ENCODE measurements at places on chromosomes 1 and 21.
A peak's percentile ranks its signal among the peaks of the same experiment; 100 is the strongest.

DNA sequence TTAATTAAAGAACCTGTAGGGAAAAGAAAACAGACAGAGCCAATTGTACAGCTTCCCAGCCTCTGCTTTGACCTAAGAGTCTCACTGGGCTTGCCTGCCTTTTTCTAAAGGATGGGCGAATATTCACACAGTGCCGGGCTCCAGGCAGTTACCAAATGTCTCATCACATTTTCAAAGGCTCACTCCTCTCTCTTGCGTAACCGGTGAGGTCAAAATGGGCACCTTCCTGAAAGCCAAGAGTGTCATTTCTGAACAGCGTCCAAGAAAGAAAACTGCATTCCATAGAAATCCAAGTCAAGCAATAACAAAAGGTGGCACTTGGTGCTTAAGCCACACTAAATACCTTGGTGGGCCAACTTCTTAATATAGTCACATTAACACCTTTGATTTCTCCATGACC, 710 bp upstream of the PALMD start:
- DNase-seq, result no peak

- peak; percentile 50 for DNase-seq
These were observed at the start of gene PATJ for GRCh38 chr1:61741711-61742619. PATJ (plus strand) TSS chr1:61742480; CDS start chr1:61762893, 20,413 bp downstream.

DNA sequence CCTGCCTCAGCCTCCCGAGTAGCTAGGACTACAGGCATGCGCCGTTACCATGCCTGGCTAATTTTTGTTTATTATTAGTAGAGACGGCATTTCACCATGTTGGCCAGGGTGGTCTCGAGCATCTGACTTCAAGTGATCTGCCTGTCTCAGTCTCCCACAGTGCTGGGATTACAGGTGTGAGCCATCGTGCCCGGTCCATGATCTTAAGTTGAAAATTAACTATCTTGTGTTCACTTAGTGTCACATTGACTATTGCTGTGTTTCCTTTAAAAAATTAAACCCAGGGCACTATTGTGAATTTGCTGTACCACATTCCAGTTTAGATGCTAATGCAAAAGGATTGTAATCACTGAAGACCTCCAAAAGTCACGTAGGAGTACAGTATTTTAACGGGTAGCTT, 14.1 kb downstream of the CMPK1 start:
- no peak for DNase-seq

DNA sequence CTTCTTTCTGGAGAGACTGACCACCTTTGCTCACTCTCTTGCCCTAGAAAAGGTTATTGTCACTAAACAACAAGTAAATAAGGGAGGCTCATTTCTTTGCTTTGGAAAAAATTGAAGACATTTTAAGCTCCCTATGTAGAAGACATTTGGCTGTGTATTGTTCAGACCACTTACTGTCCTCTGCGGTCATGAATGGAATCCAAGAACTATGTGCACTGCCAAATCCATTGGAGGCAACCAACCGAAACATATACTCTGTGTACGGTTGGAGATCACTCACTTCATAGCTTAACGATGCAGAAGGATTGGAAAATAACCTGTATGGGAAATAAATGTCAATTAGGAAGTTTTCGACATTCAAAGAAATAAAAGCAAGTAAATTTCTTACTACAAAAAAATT, 332.8 kb downstream of the KCTD3 start:
- no peak for DNase-seq

- no peak for DNase-seq
These were observed 17.9 kb downstream of the STK40 start for GRCh38 chr1:36367798-36368197.

DNA sequence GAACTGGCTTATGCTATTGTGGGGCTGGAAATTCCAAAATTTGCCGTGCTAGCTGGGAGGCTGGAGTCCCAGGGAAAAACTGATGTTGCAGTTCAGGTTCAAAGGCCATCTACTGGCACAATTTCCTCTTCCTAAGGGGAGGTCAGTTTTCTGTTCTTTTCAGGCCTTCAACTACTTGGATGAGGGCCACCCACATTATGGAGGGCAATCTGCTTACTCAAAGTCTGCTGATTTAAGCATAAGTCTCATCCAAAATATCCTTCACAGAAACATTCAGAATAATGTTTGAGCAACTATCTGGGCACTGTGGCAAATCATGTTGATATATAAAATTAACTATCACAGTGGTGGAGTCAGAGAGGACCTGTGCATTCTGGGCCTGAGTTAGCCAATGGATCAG, 21.2 kb upstream of the PTGFR start:
- no peak for DNase-seq

GRCh38 chr1:72780212-72780611, 497.9 kb upstream of the NEGR1 start:
- DNase-seq, result no peak

- peak; percentile 85 for DNase-seq
These were observed at the start of the genes HSF2BP and RRP1B for GRCh38 chr21:43659136-43660000. HSF2BP (minus strand) TSS chr21:43659488; CDS start chr21:43658096, 1,392 bp downstream. RRP1B (plus strand) TSS chr21:43659560; CDS start chr21:43659665, 105 bp downstream.

GRCh38 chr1:85839459-85839858, 131.2 kb upstream of the ZNHIT6 start:
- DNase-seq, result no peak

- DNase-seq, result no peak
These were observed 33.0 kb downstream of the PTPN14 start for GRCh38 chr1:214518361-214518760.

DNA sequence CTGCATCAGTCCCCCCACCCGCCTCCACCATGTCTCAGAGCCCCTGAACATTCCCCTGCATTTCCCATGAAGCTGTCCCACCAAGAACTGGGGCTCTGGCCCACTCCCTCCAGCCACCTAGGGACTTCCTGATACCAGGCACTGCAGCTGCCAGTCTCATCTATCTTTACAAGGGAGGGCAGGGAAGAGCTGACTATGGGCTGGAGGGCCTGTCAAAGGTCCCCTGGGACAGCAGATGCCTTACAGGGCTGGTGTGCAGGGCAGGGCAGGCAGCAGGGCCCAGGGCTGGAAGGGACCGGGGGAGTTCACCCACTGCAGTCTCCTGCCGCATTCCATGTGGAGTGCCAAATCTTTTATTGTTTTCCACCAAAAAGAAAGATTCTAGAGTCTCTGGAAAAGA, 17.6 kb downstream of the SHISA4 start:
- no peak for DNase-seq

DNA sequence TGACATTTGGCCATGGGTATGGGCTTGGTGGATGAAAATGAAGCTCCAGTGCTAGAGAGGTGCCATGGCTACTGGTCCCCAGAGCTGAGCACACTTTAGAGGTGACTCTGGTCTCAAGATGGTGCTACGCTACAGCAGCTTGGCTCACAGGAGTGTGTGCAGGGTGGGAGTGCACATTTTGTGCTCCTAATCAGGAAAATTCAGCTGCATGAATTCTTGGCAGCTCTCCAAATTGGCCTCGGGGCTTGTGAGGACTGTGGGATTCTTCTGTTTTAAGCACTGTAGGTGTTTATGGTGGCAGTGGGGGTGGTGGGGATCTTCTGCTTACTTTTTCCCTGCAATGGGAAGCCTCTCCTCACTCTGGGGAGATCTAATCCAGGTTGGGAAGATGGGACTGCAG, 17.3 kb upstream of the TIPRL start:
- no peak for DNase-seq

- DNase-seq, result peak; percentile 34
These were observed 2.5 kb downstream of the PRDX6 start for GRCh38 chr1:173479649-173480048.

GRCh38 chr1:21323091-21323490, 32.8 kb upstream of the ECE1 start:
- DNase-seq, result no peak

DNA sequence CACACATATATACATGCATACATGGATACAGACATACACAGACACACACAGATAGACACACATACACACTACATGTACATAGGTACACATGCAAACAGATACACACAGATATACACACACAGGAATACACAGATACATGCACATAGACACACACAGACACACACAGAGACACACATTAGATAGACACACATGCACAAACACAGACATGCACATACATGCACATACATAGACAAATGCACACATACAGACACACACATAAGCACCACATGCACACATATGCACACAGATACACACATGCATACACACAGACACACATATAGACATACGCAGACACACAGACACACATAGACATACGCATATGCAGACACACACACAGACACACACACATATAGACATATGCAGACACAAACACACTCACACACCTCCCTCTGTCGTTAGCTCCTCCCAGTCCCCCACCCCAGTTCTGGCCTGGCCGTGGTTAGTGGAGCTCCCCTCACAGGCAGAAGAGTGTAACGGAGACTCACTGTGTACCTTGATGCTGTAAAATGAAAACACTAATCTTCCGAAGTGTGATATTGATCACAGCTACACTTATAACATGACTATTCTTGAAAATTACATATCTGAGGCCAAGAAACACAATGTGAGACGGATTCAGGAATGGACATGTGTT, 7.6 kb downstream of the UBASH3A start:
- no peak for DNase-seq

GRCh38 chr1:14921057-14921456, 232.5 kb upstream of the TMEM51 start:
- DNase-seq, result no peak

GRCh38 chr1:60227601-60228000, 154.0 kb upstream of the C1orf87 start:
- no peak for DNase-seq

GRCh38 chr1:34697818-34698217, 57.0 kb upstream of the GJB5 start:
- DNase-seq, result no peak

GRCh38 chr1:225159793-225160192, 230.3 kb downstream of the DNAH14 start:
- no peak for DNase-seq

DNA sequence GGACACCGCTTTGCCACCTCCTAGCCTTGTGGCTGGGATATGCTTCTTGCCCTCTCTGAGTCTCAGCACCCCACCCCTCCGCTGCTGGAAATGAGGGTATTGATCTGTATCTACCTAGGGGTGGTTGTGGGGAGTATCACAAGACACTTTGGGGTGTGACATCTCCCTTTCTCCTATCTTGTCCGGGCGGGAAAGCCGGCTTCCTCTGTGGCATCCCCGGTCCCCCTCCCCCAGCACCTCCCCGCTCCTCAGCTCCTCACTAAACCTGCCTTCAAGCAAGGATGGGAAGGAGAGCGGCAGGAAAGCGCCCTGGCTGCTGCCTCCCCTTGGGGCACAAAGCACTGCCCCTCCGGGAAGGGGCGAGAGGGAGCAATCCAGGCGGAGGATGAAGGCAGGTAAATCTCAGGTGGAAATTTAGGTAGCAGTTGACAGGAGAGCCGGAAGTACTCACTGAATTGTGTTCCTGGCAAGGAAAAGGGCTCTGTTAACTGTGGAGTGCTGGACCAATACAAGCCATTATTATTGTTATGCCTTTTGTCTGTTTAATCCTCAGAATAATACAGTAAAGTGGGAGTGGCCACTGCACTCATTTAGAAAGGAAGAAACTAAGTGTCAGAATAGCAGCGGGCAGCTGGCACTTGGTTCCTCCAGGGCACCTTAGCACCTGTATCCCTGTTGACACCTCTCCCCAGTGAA, 49.0 kb upstream of the LRP8 start:
- DNase-seq, result no peak

- no peak for DNase-seq
These were observed 22.1 kb downstream of the UMODL1 start for GRCh38 chr21:42093186-42093585.

DNA sequence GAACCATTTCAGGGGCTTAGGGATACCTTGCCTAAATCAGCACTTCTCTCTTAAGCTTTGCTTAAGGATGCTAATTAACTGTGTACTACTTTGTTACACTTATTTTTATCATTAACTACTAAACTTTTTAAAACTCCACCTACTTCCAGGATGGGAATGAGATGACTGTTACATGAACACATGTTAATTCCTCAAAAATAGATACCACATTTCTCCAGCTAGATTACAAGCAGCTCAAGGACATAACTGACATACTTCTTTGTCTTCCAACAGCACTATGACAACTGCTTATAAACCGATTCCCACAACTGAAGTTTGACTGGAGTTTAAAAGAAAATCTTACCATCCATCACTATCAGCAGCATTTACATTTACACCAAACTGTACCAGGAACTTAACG, 53.7 kb downstream of the TP53BP2 start:
- no peak for DNase-seq

DNA sequence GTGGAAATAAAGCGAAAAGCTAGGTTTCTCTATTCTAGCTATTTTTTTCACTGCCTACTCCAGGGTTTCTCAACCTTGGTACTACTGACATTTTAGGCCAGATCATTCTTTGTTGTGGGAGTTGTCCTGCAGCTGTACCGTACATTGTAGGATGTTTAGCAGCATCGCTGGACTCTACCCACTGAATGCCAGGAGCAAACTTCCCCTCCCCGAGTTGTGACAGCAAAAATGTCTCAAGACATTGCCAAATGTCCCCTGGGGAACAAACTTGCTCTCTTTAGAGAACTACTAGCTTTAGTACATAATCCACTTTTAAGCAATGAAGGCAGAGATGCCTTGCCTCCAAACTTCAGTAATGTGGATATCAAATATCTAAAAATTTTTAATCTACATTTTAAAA, 122.8 kb downstream of the PLPPR5 start:
- no peak for DNase-seq

GRCh38 chr1:110420023-110420662, 12.6 kb upstream of the LAMTOR5 start:
- DNase-seq, result no peak

DNA sequence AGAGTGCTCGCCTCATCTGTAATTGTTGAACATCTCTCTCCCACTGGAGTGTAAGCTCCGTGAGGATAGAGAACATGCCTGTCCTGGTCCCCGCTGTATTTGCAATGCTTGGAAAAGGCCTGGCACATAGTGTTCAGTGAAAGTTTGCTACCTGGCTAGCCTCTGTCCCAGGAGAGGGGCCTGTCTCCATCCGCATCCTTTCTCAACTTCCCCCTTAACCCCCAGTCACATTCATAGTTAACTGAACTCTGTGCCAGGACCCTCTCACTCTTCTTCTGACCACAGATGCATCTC, 15.2 kb downstream of the SPOCD1 start:
- DNase-seq, result no peak

DNA sequence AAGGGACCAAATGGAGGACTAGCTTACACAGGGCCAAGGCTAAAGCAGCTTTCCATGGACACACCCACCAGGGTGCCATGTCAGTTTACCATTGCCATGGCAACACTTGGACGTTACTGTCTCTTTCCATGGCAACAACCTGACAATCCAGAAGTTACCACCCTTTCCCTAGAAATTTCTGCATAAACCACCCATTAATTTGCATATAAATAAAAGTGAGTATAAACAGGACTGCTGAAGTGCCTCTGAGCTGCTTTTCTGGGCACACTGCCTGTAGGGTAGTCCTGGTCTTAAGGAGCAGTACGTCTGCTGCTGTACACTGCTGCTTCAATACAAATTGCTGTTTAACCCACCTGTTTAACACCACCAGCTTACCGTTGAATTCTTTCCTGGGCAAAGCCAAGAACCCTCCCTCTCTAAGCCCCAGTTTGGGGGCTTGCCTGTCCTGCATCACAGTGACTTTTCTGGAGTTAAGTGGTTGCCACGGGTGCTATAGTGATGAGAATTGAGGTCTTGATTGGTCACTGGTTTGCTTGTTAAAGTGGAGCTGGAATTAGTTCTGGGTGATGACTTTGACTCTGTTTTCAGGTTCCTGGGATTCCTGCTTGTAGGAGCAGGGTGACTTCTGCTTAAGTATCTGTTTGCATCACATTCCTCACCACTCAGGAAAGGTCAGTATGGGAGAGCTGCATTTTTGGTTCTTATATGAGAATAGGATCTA, 83.2 kb downstream of the CLDN17 start:
- no peak for DNase-seq

GRCh38 chr1:216739793-216740192, 16.6 kb upstream of the ESRRG start:
- no peak for DNase-seq

- DNase-seq, result no peak
These were observed 48.4 kb upstream of the SIPA1L2 start for GRCh38 chr1:232678185-232678886.

Measured in RKO (cell line).